ENCODE measurements at places on chromosomes 7 and 10.

- DNase-seq: no peak
Measured at GRCh38 chr7:5597772-5598171, 174.1 kb upstream of the TNRC18 start.

DNA sequence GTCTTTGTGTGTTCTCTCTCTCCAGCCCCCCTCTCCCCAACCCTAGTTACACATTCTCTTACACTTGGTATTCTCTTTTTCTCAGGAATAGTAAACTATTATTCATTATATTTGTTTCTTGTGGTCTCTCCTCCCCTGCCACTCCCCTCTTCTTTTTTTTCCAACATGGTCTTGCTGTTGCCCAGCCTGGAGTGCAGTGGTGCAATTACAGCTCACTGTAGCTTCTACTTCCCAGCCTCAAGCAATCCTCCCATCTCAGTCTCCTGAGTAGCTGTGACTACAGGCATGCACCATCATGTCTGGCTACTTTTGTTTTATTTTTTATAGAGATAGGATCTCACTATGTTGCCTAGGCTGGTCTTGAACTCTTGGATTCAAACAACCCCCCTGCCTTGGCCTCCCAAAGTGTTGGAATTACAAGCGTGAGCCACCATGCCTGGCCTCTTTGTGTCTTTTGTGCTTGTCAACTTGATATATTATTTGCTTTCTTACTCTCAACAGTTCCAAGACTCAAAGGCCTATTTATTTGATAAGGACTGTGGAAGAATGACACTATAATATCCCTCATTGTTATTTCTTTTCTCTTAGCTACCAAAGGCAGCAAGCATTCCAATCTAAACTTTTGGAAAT lies 66.9 kb downstream of the MLLT10 start:
- no peak for DNase-seq

DNA sequence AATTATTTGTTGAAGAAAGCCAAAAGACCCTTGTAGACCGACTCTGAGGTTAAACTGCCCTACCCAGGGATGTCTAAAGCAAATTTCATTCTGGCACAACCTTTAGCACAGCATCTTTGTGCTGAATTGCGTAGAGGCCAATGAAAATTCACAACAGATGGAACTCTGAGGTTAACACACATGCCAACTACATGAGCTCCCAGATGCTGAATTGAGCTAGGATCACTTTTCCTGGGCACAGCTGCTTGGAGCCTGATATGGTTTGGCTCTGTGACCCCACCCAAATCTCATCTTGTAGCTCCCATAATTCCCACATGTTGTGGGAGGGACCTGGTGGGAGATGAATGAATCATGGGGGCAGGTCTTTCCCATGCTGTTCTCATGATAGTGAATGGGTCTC lies 158.0 kb upstream of the PTN start:
- DNase-seq: no peak

GRCh38 chr7:128459394-128459878 lies 3.8 kb downstream of the HILPDA start:
- peak; percentile 33 for DNase-seq

DNA sequence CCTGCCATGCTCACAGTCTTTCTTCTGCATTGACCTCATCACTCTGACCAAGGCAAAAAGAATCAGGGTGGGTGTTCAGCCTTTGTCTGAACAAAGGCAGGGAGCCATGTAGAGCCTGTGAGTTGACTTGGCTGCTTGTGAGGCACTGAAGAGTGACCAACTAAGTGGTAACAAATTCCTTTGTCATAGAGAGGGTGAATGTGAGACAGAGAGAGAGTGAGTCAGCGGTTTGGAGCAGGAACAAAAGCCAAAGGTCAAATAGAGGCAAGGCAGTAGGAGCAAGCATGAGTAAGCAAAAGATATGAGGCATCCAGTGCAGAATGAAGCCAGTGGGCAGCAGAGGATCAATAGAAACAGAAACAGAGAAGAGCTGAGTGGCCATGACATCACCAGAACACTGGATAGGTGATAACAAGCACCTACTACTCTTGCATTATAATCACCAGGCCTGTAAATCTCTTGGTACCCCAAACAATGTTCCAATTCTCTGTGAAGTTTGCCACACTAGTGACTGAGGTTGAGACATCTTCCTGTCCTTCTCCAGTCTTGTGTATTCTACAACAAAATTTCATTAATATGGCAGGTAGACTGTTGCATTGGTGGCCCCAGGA lies 116.2 kb upstream of the LAMB4 start:
- no peak for DNase-seq

DNA sequence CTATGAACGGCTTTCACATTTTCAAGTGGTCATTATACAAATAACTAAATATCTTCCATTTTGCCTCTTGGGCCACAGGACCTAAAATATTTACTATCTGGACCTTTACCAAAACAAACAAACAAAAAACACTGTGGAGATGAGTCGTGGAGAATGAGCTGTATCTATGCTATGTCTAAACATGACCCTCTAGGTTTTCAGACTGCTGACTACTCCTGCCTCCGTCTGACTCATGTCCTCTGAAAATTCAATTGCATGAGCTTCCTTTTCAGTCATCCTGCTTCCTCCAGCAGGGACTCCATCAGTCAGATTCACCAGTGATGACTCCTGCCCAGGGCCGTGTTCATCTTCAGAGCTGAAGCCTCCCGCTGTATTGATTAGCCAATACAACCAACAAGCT lies 96.8 kb downstream of the COL28A1 start:
- DNase-seq: no peak

GRCh38 chr10:70589762-70590654 lies 12.5 kb downstream of the PRF1 start:
- no peak for DNase-seq

GRCh38 chr10:83754857-83755256 lies 384.5 kb upstream of the GHITM start:
- DNase-seq: no peak

DNA sequence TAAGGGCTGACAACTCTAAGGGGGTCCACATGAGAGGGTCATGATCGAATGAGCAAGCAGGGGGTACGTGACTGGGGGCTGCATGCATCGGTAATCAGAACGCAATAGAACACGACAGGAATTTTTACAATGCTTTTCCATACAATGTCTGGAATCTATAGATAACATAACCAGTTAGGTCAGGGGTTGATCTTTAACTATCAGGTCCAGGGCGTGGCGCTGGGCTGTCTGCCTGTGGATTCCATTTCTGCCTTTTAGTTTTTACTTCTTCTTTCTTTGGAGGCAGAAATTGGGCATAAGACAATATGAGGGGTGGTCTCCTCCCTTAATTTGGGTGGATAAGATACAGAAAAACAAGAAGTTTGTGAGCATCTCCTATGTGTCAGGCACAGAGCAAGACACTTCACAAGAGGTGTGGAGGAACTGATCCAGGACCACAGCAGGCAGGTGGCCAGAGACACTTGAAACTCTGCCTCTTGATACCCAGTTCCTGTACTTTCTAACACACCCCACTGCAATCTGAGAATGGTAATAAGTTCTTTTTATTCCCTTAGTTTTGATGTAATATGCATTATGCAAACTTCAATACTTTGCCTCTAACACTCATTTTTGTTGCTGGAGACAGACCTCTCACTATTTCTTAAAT lies 18.0 kb upstream of the MRLN start:
- DNase-seq: no peak

DNA sequence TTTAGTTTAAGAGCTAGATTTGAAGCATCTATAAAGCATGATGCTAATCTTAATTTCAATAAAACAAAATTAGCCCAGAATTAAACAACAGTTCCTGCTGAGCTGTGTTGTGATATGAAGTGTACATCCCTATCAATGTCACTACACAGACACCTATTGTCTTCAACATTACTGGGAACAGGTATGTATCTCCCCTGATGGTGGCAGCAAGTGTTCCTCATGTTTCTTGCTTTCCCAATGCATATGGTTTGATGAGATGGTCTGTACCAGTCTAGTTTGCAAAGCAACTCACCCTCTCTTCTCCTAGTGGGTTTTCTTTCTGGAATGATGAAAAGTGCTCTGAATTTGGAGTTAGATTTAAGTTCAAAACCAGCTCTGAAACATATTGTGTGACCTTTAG lies 38.1 kb downstream of the TSPAN12 start:
- no peak for DNase-seq

DNA sequence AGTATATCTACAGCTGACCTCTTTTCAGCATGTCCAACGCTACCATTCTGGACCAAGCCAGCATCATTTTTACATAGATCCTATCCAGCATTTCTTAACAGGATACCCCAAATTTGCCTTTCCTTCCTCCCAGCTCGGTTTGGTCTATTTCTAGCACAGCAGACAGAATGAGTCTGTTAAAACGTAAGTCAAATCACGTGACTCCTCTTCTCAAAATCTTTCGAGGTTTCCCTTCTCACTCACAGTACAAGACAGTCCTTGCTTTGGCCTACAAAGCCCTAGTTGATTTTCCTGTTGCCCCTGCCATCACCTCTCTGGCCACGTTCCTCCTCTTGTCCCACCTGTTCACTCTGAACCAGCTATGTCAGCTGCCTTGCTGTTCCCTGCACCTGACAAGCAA lies 711.7 kb downstream of the SORCS3 start:
- DNase-seq: no peak

- no peak for DNase-seq
Measured at GRCh38 chr7:150941351-150942000, 36.6 kb downstream of the KCNH2 start.

DNA sequence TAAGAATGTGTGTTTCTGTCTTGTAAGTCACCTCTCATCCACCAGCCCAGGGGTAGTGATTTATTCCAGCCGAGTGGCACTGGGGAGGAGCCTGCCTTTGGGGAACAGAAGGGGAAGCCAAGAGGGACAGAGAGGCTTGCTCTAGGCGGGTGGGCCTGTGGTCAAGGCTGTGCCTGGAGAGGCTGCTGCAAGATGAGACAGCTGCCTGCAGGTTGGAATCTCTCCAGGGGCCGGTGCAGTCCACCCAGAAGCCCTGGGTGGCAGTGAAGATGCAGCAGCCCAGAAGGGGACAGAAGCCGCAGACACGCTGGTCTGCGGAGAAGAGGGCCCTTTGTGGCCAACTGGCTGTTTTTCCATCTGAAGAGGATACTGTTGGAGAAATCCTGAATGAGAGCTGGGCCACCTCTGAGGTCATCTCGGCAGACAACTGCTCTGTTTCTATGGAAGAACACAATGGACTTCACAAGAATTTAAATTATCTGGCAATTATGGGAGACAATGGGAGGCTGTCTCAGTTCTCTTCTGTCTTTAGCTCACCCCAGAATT lies 175.7 kb downstream of the GFRA1 start:
- DNase-seq: no peak

DNA sequence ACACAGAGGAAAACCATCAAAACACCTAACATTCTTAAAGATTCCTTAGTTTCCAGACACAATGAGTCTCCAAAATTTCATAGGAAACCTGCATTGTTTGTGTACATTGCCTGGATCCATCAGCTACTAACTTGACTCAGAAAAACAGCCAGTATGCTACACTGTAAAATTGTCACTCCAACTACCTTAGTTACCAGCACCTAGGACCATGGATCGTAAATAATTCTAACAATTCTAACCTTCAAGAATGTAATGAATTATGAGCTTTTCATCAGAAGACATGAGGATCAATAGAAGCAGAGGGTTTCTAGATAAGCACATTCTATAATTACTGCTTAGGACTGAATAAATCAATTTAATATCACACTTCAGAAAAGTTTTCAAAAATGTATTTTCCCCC lies 851.5 kb downstream of the SORCS1 start:
- no peak for DNase-seq

DNA sequence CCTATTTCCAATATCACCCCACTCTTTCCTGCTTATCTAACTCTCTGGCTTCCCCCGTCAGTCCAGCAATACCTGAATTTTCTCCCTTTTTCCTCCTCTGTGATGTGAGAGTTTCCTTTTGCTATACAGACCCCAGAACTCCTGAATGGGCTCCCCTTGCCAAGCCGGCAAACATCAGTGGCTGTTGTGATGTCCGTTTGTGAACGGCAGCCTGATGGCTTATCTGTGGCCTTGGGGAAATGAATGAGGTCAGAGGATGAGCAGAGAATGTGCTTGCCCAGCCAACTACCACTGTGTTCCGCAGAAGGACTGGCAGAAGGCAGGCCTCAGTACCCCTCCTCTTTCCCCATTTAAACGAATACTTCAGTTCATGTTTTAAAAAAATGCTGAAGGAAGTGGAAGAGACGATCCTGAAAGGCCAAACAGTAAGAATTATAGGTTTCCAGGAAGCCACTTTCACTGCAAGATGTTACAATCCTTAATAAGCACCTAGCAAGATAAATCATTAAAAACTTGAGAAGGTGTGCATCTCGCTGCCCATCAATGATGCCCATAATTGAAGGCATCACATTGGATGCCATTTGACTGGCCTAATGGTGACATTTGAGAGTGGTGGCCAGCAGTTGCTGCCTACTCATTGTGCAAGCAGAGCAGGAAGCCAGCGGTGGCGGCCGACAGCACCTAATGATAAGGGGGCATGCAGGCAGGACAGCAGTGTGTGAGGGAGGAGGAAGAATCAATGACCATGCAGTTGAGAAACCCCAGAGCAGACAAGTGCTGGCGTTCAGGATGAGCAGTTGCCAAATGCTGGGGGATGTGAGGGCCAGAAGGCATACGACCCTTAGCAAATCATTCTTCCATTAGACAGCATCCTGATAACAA lies 31.5 kb downstream of the SLC18A2 start:
- DNase-seq: no peak

GRCh38 chr7:41536122-41536872 lies 166.6 kb downstream of the INHBA start:
- DNase-seq: no peak

DNA sequence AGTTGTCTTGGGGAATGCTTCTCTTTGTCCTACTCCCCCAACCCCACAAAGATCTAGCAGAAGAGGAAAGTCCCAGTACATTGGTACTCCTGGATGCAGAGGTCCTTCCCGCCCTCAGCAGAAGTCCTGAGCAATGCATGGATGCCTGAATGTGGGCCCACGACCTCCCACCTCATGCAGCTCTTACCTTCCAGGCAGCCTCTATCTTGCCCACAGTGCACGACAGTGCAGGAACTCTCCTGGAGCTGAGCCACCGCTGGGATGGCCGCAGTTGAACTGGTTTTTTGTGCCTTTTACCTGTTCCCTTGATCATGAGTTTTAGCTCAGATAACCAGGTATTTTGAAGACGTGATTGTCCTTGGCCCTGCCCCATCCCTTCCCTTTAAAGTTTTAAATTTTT lies 37.9 kb downstream of the LRRC4 start:
- no peak for DNase-seq

- no peak for DNase-seq
Measured at GRCh38 chr10:66931340-66931948, 5.6 kb downstream of the LRRTM3 start.

- DNase-seq: no peak
Measured at GRCh38 chr7:130479716-130480400, 12.0 kb upstream of the MEST start.

- no peak for DNase-seq
Measured at GRCh38 chr10:88999625-89000024, 9.0 kb downstream of the FAS start.

GRCh38 chr7:95636140-95636940 lies 40.0 kb upstream of the PDK4 start:
- no peak for DNase-seq

Measured in stimulated activated CD8-positive, alpha-beta memory T cell treated with anti-CD3 and anti-CD28 coated beads, Interleukin-4, amount 100 ng/mL, for 24 hours (primary cell).